Aorta (tissue), 5 donors: ENCODE measurements at places on chromosomes 7 and 10. TPM values are rescaled to one million over a fixed set of nuclear protein-coding genes. Genes with fewer than 3 reads are reported as not detected.

DNA sequence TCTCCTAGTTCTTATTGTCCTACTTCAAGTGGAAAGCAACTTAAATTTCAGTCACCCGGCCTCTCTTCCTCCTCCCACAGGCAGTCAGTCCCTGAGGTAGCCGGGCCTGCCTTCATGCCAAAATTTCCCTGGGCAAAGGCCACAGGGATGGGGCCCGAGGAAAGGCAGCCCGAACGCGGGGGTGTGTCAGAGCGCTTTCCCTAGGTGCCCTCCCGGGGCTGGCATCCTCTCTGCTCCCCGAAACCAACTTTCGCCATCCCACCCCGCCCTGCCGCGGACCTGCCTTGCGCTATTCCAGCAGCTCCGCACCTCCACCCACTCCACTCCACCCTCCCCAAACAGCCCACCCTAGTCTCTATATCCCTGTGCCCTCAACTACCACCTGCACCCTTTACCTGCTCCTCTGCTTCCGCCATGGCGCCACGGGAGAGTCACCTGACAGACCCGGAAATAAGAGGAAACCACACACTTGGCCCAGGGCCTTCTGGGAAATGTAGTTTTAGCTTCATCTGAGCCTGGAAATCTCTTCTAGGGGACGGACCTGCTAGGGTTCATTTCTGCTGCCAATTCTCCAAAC, at the start of gene VPS41:
Gene VPS41 (minus strand): TSS at position 433 of the 577 bp plus-strand sequence. CDS start 17 bp downstream, at position 416.
- peak within 1 kb of the TSS; percentile 81 for H3K4me3 ChIP-seq
- H3K27ac ChIP-seq, result no peak within 1 kb of the TSS
- no peaks in the 10 kb centered on the region for H3K36me3 ChIP-seq
- H3K4me1 ChIP-seq, result no peaks in the 10 kb centered on the region
- peak; percentile 83 for DNase-seq

The GPR85 gene
- total RNA-seq, result 0.32 TPM

DNA sequence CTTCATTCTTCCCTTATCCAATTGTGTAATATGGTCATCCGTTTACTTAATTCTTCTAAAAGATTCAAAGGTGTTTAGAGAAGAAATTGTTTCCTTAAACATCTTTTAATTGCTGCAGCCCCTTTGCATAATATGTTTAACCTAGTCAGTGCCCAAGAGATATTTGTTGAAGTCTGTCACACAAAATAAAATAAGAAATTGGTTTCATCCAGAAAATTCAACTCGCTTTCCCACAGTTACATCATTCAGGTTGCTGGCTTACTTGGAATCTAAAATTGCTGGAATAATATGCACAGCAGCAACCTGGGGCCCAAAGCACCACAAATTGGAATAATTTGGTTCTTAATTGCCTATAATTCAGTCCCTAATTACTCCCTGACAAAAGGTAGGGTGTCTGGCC, 155.1 kb upstream of the ETV1 start:
- no peak overlapping the region for H3K27ac ChIP-seq
- no peaks in the 10 kb centered on the region for H3K27me3 ChIP-seq
- no peak overlapping the region for H3K4me3 ChIP-seq
- H3K36me3 ChIP-seq, result no peaks in the 10 kb centered on the region
- H3K4me1 ChIP-seq, result no peaks in the 10 kb centered on the region

DNA sequence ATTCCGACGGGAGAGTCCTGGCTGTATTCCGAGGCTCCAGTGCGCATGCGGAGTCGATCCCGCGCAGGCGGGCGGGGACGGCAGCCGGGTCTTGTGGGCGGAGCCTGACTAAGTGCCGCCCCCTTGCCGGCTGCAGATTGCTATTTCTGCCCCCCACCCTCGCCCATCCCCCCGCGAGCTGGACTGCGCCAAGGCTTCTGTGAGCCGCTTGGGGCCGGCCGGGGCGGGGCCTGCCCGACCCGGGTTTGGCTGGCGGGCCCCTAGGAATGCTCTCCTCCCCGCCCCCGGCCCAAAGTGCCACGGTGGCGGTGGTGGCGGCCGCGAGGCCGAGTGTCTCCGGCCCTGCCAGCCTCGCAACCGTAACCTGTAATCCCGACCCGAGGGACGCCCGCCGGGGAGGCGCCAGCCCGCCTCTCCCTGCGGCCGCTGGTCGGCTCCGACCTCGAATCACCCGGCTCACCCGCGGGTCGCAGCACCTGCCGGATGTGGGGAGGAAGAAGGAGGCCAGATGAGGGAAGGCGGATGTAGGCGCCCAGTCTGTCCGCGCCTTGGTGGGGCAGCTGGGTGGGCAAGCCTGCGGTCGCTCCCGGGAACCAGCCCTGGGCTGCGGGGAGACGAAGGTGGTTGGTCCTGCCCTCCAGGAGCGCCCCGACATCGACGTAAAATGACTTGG, 702 bp upstream of the KAZALD1 start:
- DNase-seq, result peak; percentile 99
- no peaks in the 10 kb centered on the region for H3K27me3 ChIP-seq
- H3K36me3 ChIP-seq, result no peaks in the 10 kb centered on the region
- peak overlapping the region; percentile 42 for H3K4me3 ChIP-seq

DNA sequence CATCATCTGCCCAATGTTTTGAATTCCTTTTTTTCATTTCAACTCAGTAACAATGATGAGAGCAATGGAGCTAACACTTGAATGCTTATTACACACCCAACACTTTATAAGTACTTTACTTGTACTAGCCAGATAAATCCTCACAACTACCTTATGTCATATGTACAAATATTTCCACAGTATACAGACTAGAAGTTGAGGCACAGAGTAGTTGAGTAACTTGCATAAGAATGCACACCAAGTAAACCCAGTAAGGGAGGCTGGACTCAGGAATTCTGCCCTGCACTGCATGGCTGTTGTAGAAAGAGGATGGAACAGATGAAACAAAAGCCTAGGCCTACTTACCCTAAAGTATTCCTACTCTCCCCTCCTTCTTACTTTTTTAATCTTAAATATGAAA, 15.8 kb downstream of the DPY19L1 start:
- no peak for DNase-seq
- no peak overlapping the region for H3K27ac ChIP-seq
- no peaks in the 10 kb centered on the region for H3K27me3 ChIP-seq
- peaks cover 3% of the 10 kb centered on the region for H3K4me1 ChIP-seq
- H3K36me3 ChIP-seq, result no peaks in the 10 kb centered on the region

The MMD2 gene
- not detected for total RNA-seq

GRCh38 chr7:86644282-86645224, 844 bp downstream of the GRM3 start:
- no peak overlapping the region for H3K27ac ChIP-seq
- no peak overlapping the region for H3K4me3 ChIP-seq
- DNase-seq, result no peak
- H3K36me3 ChIP-seq, result no peaks in the 10 kb centered on the region
- H3K27me3 ChIP-seq, result no peaks in the 10 kb centered on the region

DNA sequence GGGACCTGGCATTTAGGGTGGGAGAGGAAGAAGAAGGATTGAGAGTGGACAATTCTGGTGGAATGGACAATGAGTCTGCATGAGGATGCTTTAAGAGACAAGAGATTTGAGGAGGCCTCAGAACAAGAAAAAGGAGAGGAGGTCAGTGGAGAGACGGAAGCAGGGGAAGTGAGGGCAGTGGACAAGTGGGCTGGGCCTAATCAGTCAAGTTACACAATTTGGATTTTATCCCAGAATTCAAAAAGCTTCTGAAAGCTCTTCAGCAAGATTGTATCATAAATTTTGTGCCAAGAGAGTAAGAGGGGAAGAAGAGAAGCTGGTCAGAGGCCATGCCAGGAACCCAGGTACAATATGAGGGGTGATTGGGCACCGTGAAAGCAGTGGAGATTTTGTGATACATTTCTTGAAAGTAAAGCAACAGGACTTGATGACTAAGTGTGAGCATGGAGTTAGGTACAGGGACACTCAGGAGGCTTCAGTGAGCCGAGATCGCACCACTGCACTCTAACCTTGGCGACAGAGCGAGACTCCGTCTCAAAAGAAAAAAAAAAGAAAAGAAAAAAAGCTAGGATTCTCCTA, 19.3 kb upstream of the TSPAN13 start:
- H3K4me1 ChIP-seq, result no peaks in the 10 kb centered on the region
- no peaks in the 10 kb centered on the region for H3K36me3 ChIP-seq
- no peaks in the 10 kb centered on the region for H3K27me3 ChIP-seq
